ENCODE measurements at places on chromosomes 7 and 10.

DNA sequence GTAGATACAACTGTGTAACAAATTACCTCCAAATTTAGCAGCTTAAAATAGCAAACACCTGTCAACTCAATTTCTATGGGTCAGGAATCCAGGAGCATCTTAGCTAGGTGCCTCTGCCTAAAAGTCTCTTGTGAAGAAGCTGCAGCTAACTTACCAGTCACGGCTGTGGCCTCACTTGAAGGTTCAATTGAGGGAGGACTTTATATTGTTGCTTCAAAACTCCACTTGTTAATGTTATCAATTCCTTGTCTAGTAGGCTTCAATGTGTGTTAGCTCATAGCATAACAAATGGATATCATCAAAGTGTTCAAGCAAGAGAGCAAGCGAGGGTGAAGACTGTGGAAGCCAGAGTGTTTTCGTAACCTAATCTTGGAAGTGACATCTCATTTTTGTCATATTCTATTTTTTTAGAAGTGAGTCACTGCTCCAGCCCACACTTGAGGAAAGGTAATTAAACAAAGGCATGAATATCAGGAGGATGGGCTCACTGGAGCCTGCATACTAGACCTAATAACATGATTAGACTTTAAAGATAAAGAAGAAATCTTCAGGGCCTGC is 172.9 kb downstream of the SPAG6 start:
- no peak for DNase-seq

GRCh38 chr10:21171936-21172541 is 274.9 kb upstream of the NEBL start:
- no peak for DNase-seq

- no peak for DNase-seq
Measured at GRCh38 chr7:158919686-158920085, 63.3 kb downstream of the DYNC2I1 start.

DNA sequence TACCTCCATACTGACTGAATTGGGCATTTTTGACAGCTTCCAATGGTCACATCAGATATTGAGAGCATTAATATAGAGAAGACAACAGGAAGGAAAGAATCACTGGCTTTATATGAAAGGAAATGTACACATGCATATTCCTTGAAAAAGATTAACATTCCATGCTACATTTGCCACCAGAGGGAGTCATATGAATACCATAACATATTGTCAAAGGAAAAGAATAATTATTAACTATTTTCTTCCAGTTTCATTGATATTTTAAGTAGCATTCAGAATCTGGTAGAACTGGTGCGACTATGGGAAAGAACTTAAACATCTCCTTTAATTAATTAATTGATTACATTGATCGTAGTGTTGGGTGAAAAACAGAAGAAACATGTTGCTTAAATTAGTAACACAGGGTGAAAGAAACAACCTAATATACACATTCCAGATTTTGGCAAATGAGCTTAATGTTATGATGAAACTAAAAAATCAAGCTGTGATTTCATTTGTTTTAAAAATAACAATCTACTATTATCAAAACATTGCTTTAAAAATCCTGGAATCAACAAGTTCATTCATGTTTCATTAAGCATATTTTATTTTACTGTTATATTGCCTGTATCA is 71.5 kb downstream of the GPR85 start:
- DNase-seq, result no peak

DNA sequence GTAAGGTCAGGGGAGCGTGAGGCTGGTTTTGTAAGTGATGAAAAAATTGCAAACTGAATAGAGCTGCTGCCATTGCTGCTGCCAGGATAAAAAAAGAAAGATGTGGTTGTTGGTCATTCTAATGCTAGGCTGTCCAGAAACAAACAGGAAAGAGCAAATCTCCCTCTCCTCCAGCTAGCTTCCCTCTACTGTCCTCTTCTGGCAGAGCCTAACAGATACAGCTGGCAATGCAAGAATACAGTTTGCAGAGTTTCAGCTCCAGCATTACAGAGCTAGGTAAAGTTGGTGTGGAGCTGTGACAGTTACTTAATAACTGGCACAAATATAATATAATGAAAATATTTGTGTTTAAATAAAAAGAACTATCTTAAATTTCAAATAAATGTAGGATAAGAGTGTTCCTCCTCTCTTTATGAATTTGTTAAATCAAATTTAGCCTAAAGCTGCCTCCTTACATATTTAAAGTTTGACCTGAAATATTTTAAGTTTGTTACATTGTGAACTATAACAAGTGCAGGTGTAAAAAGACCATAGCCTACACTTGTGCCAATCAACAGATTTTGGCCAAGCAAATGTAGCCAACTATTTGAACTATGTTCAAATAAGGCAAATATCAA is 407.7 kb downstream of the SH2D4B start:
- DNase-seq, result no peak

All from cortex of kidney (tissue), 1 donor.